T1000 (cell line): ENCODE measurements at places on chromosomes 6 and 20.

DNA sequence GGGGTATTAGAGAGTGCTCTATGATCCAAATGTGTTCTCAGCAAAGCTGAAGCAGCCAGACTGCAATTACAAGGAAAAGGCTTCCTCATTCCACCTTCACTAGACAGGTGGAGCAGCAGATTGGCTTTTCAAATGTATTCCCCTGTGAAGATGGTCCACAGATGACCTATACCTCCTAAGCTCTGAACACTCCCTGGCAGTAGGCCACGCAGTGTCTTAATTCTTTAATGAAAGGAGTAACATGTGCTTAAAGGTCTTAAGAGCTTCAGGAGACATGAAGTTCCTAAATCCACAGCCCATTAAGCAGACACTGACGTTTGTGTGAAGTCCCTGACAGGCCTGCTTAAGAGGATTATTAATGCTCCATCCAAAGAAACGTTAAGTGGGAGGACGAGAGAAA, 138.9 kb upstream of the NUP153 start:
- no peak for DNase-seq

DNA sequence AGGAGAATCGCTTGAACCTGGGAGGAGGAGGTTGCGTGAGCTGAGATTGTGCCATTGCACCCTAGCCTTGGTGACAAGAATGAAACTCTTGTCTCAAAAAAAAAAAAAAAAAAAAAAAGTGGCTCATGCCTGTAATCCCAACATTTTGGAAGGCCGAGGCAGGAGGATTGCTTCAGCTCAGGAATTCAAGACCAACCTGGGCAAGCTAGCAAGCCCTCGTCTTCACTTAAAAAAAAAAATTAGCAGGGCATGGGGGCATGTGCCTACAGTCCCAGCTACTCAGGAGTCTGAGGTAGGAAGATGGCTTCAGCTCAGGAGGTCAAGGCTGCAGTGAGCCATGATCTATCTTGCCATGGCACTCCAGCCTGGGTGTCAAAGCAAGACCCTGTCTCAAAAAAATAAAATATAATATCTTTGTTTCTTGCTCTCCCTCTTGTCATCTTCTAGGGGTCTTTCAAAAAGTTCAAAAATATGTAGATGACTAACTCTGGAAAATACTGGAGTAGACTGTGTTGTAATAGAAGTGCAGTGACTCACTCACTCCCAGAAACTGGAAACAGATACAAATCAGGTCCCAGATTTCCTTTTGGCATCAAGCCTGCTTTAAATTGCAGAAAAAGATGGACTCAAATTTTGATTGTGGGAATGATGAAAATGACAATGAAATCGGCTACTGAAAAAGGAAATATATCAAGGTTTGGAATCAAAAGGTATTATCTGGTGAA, 2.8 kb upstream of the GINM1 start:
- no peak for DNase-seq

GRCh38 chr6:128112494-128112893, 211.6 kb upstream of the THEMIS start:
- DNase-seq: no peak

DNA sequence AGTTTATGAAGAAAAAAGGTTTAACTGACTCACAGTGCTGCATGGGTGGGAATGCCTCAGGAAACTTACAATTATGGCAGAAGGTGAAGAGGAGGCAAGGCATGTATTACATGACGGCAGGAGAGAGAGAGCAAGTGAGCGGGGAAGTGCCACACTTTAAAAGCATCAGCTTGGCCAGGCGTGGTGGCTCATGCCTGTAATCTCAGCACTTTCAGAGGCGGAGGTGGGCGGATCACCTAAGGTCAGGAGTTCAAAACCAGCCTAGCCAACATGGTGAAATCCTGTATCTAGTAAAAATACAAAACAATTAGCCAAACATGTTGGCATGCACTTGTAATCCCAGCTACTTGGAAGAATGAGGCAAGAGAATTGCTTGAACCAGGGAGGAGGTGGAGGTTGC, 213.3 kb upstream of the THEMIS start:
- no peak for DNase-seq

GRCh38 chr6:129353067-129353466, 356.9 kb downstream of the ARHGAP18 start:
- no peak for DNase-seq

DNA sequence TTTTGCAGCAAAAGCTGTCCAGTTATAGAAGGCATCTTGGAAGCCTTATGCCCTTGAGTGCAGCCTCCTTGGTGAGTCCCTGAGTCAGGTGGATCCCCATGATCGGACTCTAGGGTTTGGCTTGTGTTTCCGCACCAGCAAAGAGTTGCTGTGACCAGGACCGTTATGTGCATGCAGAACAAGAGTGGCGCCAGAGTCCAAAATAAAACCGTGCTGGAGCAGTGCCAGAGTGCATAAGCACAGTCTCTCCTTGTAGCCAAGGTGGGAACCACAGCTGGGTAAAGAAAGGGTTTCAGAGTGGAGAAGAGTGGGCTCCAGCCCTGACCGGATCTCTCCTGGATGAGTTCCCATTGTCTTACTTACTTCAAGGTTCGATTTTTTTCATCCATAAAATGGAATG, 58.6 kb downstream of the FOXA2 start:
- DNase-seq: no peak

DNA sequence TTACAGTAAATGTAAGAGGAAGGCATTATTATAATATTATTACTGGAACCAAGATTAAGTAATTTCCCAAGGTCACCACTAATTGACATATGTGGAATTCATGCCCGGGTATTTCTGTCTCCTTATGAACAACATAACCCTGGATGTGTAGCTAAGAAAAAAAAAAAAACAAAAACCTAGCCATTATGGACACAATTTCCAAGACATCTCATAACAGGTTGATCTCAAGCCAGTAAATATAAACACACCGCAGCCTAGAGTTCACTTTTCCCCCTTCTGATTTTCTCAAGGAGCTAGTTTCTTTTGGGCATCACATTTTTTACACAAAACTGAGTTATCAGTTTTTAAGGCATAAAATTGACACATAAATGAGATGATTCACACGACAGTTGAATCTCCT, 306.5 kb upstream of the RSPO3 start:
- DNase-seq: no peak

DNA sequence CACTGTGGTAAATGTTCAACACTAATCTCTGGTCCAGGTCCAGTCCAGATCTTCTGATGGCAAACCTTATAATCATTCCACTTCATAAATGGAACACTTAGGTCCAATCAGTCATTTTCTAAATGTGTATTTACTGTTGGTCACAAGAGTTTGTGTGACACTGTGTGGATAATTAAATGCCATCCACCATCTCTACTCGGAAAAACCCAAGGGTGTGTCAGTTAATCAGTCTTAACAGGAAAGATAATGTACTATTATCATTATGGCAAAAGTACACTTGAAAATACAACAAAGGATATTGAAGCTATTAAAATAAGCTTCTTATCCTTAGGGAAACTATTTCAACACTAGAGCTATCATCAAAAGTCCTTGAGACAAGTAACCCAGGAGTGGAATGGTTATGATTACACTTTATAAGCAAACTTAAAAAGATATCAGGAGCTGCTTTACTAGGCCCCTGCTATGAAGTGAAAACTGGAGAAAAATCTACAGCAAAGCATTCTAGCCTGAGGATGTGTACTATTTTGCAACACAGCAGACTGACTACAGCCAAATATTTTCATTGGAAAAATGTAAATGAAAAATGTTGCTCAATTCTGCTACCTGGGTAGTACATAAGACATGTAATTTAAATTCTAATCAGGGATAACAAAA, 227.9 kb downstream of the LAMA2 start:
- no peak for DNase-seq

DNA sequence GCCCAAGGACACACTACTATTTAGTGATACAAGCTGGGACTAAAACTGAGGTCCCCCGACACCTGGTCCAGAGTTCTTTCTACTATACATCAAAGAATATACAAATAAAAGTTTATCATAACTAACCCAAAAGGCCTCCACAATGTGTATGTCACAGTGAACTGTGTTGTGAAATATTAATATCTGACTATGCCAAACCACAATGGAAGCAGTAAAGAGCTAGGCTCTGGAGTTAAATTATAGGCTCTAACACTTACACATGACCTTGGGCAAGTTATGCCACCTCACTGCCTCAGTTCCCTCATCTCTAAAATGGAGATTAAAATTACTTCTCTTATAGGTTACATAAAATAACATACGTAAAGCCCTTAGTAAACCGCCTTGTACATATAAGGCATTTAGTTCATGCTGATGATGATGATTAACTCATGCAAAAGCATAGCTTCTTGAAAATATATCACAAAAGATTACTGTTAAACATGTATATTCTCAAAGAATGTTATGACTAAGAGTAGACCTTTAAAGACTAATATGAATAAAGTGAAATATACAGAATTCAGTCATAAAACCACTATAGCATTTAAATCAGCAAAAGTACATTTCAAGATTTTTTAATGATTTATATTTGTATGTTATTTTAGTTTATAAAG, 5.7 kb downstream of the SUPT3H start:
- no peak for DNase-seq
